ENCODE measurements at places on chromosomes 12 and 14. TPM values are rescaled to one million over a fixed set of nuclear protein-coding genes. Genes with fewer than 3 reads are reported as not detected.

Gene OS9
- total RNA-seq: 99.1 TPM

Gene BEST3
- total RNA-seq: not detected

Gene KLRC3
- not detected for total RNA-seq

Gene ADAM20
- 0.39 TPM for total RNA-seq

Gene BEGAIN
- 3.4 TPM for total RNA-seq

Gene IFI27
- total RNA-seq: 5.2 TPM

Gene P2RX2
- not detected for total RNA-seq

Gene INHBC
- 0.14 TPM for total RNA-seq

Gene COCH
- total RNA-seq: 1.9 TPM
